Activated T-cell treated with anti-CD3 and anti-CD28 coated beads, Interleukin-2, amount 50 U/mL, for 48 hours (primary cell): ENCODE measurements at places on chromosomes 6 and 20.
A peak's percentile ranks its signal among the peaks of the same experiment; 100 is the strongest.

DNA sequence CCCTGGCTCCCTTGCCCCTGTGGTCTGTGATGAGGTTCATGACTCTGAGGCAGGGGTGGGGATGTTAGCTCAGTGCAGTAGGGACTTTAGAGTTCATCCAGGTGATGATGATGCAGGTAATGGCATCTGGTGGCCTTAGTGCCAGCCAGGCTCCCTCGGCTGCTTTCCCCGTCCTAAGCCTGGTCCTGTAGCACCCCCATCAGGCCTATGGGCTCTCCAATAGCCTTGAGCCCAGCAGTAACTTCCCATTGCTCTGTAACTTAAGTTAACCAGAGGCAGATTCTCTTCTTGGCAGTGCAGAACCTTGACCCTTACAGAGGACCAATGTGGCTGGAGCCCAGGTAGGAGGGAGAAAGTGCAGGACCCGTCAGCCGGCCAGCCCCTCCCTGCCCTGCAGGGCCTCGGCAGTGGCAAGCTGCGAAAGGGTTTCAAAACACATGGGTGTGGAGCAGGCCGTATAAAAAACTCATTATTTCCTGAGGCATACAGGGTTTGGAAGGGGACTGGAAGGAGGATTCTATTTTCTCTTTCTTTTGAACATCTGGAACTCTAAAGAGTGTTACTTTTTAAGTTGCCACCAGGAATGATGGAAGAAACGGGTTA lies 406.9 kb downstream of the CDH26 start:
- no peak for DNase-seq

DNA sequence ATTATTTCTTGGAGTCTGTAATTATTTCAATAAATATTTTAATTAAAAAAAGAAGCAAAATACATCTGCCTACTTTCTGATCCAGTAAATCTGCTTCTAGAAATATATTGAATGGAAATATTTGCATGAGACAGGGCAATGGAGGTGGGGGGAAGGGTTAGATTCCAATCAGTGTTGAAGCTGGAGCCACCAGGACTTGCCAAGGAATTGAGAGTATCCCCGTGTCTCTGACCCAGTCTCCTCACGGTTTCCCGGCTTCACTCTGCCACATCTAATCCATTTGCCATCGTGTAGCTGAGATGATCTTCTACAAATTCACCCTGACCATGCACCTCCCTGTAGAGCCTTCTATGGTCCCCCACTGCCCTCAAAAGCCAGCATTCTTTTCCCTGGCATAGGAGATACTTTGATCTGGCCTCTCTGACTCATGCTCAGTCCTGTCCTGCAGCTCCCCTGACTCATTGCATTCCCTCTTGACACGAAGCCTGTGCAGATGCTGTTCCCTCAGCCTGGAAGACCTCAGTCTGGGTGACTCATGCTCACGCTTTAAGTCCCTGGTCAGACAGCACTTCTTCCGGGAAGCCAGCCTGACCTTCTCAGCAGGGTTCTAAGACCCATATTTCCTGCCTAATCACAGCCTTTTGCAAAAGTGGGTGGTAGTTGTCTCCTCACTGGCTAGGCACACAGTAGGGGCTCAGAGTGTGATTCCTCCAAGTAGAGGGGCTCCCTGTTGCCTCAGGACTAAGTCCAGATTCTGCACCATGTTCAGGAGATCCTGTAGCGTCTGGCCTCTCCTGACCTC lies 23.0 kb upstream of the FKBP1A start:
- DNase-seq, result no peak

GRCh38 chr20:48319943-48320584 lies 507.7 kb downstream of the PREX1 start:
- no peak for DNase-seq

GRCh38 chr6:79168695-79168980 lies 65.8 kb downstream of the HMGN3 start:
- DNase-seq, result no peak

DNA sequence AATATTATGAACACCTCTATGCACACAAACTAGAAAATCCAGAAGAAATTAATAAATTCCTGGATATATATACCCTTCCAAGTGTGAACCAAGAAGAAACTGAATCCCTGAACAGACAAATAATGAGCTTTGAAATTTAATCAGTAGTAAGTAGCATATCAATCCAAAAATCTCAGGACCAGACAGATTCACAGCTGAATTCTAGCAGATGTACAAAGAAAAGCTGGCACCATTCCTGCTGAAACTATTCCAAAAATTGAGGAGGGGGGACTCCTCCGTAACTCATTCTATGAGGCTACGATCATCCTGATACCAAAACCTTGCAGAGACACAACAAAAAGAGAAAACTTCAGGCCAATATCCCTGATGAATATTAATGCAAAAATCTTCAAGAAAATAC lies 67.0 kb upstream of the PDE7B start:
- no peak for DNase-seq

DNA sequence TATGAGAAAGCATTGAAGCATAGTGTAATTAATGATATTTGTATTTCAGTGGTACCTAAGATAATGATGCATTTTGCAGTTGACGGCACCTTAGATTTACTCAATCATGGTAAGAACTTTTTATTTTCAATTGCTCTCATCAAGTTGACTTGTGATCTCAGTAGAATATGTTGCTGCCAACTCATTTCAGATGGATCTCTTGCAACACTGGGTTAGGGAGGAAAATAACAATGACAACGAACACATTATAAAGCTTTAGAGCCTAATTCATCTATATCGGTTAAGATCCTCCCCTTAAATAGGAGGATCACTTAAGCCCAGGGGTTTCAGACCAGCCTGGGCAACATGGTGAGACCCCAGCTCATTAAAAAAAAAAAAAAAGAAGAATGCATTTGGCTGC lies 18.0 kb upstream of the TBC1D22B start:
- no peak for DNase-seq

- no peak for DNase-seq
These were observed 8.5 kb downstream of the RMND1 start for GRCh38 chr6:151443454-151443853.

DNA sequence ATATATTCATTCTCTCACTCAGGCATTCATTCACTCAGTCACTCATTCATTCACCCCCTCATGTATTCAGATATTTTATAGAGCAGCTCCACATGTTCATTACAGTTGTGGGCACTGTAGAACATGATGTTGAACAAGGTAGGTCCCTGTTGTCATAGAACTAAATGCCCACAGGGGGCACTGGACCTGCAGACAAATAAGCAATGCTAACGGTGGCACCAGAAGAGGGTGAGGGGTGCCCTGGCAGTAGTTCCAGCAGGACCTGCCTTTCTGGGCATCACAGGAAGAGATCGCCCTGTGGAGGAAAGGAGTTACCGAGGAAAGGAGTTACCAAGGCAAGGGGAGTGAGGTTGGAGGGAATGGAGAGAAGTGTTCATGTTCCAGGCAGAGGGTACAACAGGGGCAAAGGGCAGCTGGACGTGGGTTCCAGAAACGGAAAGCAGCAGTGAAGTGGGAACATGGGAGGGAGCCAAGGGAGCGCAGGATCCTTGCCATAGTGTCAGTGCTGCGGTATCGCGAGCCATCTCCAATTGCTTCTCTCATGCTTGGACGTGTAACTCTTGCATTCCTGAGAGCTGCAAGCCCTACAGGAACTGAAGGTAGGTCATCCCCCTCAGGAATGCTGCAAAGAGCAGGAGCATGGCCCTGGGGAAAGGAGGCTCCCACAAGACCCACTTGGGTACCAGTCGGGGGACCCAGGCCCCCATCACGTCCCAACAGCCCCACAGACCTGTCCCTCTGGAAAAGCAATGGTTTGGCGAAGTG lies 128.2 kb downstream of the EDN3 start:
- no peak for DNase-seq

GRCh38 chr6:134177236-134177635 lies 124.8 kb upstream of the SLC2A12 start:
- DNase-seq, result no peak

GRCh38 chr6:169789944-169790927 lies 38.8 kb downstream of the ERMARD start:
- peak; percentile 83 for DNase-seq

- DNase-seq, result no peak
These were observed 13.7 kb downstream of the GSTA4 start for GRCh38 chr6:52981222-52981900.

- DNase-seq, result no peak
These were observed 50.8 kb upstream of the NRN1 start for GRCh38 chr6:6057442-6058053.

DNA sequence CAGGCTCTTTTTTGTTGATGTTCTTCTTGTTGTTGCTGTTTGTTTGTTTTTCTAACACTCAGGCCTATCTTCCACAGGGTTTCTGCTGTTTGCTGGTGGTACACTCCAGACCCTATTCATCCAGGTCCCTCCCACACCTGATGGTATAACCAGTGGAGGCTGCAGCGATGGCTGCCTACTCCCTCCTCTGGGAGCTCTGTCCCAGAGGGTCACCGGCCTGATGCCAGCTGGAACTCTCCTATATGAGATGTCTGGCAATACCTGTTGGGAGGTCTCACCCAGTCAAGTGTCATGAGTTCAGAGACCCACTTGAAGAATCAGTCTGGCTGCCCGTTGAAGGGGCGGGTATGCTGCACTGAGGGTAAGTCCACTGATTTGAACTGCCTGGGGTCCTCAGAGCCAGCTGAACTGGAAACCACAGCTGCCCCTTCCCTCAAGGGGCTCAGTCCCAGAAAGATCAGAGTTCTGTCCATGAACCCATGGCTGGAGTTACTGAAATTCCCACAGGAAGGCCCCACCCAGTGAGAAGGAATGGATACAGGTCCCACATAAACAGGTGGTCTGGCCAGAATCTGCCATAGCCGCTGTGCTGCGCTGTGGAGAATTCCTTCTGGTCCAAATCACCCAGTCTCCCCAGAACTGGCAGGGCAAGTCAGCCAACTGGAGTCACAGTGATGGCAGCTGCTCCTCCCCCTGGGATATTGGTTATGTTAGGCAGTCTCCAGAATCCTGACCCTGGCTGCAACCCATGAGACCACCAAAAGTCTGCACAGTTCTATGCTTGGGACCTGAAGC lies 664.4 kb downstream of the FRK start:
- no peak for DNase-seq

GRCh38 chr6:18117136-18117535 lies 5.3 kb downstream of the NHLRC1 start:
- no peak for DNase-seq

DNA sequence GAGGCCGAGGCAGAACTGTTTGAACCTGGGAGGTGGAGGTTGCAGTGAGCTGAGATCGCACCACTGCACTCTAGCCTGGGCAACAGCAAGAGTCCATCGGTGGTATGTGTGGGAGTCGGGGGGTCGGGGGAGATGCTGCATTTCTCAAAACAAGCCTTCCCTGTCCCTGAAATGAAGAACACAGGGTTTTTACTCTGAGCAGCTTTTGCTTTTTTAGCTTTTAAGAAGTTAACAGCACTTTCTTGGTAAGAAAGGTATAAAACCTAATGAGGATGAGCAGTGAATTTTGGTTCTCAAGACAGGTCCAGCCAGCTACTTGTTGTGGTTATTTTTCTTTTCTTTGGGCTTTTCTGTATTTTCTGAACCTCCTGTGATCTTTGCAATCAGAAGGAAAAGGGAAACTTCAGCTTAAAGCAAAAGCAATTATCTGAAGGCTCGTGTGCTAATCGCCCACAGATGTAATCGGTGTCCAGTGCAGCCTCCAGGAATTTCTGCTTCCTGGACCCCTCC lies 3.7 kb downstream of the RPL10A start:
- DNase-seq, result no peak

- no peak for DNase-seq
These were observed 1.0 kb upstream of the APMAP start for GRCh38 chr20:24993337-24994185.

DNA sequence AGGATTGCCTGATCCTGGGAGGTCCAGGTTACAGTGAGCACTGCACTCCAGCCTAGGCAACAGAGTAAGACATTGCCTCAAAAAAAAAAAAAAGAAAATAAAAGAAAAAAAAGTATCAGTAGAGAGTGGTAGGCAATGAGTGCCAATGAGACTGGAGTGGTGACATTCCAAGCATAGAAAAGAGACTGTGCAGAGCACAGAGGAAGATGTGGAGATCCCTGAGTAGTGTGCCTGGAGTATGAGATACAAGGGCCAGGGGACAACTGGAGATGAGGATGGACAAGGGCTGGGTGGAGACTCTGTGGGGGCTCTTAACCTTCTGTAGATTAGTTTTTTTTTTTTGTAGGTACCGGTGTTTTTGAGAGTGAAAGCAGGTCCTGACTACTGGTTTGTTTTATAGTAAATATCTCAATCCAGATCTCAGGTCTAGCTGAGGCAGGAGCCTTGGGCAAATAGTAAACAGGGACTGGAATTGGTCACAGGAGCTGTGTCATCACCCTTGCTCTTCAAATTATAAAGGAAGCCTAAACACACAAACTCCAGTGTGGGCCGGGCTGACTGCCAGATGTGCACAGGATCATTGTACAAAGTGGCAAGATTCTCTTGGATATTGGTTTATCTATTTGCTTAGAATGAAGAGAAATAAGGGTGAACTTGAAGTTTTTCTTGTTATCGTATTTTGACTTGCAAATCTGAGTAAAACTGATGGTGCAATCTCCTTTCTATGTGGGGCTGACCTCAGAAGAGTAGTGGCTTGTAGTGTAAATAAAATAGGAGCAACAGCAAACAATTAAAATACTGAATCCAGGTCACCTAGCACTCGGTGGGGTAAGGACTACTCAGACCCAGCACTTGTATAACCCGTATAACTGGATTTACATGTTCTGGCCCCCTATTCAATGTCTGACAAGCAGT lies 144.9 kb downstream of the SOX4 start:
- DNase-seq, result no peak

DNA sequence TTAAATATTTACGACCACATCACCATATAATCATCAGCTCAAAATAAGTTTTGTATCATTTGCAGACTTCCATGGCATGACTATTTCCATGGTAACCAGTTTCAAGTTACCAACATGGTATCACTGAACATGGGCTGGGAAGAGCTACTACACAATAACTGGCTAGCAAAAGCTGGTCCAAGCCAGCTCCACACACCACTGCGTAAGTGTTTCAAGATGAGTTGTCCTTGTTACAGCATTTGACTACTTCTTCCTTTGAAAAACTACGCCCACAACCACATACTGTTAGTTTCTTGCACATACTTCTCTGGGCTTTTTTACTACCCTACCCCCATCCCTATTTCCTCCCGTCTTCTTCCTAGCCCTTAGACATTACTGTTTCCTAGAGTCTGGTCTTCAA lies 8.5 kb downstream of the CD164 start:
- DNase-seq, result peak; percentile 55

DNA sequence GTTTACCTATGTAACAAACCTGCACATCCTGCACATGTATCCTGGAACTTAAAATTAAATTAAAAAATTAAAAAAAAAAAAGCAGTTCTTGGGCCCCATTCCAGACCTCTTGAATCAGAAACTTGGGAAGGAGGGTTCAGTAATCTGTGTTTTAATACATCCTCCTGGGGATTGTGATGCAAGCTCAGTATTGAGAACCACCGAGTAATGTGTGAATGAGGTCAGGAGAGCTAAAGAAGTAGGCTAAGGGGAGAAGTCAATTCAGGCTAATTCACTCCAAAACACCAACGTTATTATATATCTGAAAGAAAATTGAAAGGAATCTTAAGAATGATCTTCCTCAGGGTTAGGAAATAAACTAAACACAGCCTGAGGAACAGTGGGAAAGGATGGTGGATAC lies 120.4 kb downstream of the RNF144B start:
- DNase-seq, result no peak
